A549 treated with DMSO at 1 μM for 4 hours (cell line): ENCODE measurements at places on chromosomes 2 and 18. TPM values are rescaled to one million over a fixed set of nuclear protein-coding genes. Genes with fewer than 3 reads are reported as not detected.

Gene ITGB6
- total RNA-seq, result 0.56 to 1.8 TPM (median 1.0 TPM) in 5 replicates

Gene WNT6
- total RNA-seq, result 0.05 to 0.15 TPM (median 0.10 TPM) in 4 of 5 replicates, not detected in the other

Gene FASTKD1
- total RNA-seq, result 16.8 to 27.0 TPM (median 26.2 TPM) in 5 replicates

Gene NDUFB3
- 126 to 148 TPM (median 138 TPM) in 5 replicates for total RNA-seq
